ENCODE measurements at places on chromosomes 4 and X. TPM values are rescaled to one million over a fixed set of nuclear protein-coding genes. Genes with fewer than 3 reads are reported as not detected.

Gene ARHGEF38
- not detected for total RNA-seq

Gene RNF150
- total RNA-seq, result 68.0 TPM

Gene PPBP
- total RNA-seq, result 1.2 TPM

Gene EREG
- total RNA-seq, result not detected
